ENCODE measurements at places on chromosomes 7 and 10.

DNA sequence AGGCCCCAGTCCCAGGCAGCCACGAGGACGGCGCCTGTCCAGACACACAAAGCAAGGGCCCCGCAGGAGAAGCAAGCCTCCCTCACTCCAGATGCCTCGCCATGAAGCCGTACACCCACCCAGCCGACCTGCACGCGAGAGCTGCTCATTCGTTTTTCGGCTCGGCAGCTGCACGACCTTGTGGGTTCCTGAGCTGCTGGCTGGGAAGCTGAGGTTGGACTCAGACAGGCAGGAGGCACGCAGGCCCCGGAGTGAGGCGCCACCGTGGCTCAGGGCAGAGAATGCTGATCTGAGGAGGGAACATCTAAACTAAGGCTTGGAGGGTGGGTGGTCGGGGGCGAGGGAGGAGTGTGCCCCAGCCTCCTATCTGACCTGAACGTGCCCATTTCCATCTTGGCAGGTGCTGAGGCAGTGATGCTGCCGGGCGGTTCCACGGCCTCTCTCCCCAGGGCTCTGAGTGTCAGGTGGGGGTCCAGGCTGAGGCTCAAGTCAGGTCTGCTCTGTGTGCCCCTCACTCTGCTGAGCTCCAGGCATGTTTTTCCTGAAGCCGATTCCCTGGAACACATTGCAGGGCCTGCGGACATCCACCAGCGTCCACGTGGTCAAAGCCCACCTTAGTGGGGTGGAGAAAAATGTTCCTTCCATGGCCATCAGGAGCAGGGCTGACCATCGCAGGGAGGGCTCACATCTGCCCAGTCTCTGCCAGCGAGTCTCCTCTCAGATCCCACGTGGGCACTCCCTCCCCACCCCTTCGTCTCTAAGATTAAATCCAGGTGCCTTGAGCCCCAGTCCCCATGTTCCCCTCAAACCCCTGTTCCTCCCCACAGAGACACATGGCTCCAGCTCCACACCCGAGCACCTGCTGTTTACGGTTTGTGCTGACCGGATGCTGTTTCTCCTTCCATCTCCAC is 28.1 kb upstream of the FAM20C start:
- DNase-seq, result no peak

DNA sequence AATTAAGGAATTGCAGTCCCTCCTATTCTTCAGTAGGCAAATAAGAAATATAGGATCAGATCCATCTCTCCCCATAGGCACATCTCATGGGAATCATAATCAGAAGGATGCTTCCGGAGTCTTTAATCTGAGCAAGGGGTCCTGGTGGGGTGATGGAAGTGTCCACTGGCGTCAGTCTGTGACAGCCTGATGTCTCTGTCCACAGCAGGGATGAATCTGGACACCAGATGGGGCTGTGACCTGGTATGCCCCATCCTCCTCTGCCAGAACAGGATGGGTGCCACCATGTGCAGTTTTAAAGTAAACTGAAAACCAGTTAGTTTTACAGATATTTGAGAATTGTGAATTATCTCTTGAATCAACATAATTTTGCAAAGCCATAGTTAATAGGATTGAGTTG is 148.7 kb downstream of the C1GALT1 start:
- DNase-seq, result no peak

- peak; percentile 7 for DNase-seq
Observed at GRCh38 chr7:156684661-156685060, 44.1 kb downstream of the RNF32 start.

GRCh38 chr7:36514289-36515243 is 124.9 kb downstream of the ANLN start:
- DNase-seq, result no peak

DNA sequence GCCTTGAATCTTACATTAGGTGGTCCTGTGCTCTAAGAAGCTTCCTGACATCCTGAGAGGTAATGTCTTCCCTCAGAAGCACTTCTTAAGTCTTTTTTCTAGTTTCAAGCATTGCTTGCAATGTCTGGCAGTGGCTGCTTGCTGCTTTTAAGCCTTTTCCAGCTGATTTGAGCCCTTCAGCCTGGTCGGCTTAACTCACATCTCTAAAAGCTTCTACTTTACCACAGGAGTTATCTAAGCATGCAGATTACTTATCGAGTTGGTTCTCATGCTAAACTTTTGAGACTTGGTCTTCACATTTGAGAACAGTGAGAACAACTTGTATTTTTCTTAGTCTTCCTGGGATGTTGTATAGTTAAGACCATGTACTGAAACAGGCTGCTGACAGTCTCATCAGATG is 3.9 kb downstream of the LRMDA start:
- DNase-seq, result no peak

DNA sequence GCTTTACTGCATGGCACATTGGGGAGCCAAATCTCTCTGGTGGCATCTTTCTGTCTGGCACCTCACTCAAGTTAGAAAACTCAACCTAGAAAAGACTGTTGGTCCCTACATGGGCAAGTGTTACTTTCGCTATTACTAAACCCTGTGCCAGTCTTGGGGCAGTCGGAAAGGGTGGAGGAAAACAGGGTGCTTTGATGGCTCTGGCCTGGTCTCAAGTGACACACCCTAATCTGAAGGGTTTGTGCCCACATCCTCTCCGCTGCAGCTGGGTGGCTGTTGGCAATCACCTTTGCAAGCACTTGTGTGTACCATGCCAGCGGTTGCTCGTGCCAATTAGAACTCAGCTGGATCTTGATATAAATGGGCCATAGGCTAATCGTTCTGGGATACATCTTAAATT is 159.8 kb upstream of the ITGB1 start:
- DNase-seq, result no peak

DNA sequence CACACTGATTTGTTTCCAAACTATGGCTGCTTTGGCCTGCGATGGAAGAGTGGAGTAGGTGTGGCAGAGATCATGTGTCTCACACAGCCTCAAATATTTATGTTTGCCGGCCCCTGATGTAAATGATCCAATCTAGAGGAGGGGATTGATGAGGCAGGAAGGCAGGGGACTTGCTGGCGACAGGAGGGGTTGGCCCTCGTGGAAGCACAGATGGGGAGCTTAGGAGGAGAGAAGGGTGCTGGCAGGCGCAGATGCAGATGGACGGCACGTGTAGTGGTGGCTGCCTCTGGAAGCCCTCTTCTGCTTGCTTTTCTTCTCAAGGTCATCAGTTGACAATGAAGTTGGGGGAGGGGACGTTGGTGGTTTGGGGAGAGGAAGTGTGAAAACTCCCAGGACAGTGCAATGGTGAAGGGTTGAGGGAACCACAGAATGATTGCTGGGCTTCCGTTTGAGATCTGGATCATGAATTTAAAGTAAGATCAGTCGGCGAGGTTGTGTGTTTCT is 15.4 kb downstream of the COL13A1 start:
- DNase-seq, result no peak

GRCh38 chr7:16114071-16114470 is 307.3 kb downstream of the CRPPA start:
- DNase-seq, result no peak

DNA sequence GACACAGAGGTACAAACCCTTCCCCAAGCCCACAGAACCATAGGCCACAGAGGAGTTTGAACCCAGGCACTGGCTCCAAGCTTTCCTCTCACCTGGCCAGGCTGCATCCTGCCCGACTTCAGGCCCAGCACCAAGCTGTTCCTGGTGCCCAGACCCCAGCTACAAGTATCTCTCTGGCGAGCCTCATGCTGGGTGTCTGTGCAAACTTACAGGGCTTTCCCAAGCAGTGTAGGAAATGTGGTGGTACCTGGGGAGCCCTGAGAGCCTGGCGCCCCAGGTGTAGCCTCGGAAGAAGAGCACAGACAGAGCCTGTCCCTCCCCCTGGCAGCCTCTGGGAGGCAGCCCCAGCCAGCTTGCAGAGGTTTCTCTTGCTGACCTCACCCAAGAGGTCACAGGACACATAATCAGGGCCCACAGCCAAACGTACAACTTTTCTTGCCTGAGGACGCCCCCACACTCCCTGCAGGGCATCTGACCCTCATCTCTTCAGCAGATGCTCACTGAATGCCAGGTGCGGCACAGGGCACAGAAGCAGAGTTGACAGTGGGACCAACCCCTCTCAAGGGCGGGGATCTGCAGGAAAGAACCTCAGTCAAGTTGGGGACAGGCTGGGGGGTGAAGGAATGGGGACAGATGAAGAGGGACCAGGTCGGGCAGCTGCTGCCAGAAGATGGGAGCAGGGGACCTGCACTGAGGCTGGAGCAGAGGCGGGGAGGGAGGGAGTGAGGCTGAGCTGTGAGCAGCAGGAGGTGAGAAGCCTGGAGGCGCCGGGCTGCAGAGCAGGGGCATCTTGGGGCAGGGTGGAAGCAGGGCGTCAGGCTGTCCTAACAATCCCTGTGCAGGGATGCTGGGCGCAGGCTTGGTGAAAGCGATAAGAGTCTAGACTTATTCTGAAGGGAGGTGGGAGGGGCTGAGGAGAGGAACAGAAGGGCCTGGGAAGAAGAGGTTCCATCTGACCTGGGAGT is 16.3 kb upstream of the MYL7 start:
- DNase-seq, result no peak

- DNase-seq, result no peak
Observed at GRCh38 chr10:132373241-132373955, 23.6 kb upstream of the PWWP2B start.

GRCh38 chr7:69374044-69374425 is 224.2 kb upstream of the AUTS2 start:
- DNase-seq, result no peak

DNA sequence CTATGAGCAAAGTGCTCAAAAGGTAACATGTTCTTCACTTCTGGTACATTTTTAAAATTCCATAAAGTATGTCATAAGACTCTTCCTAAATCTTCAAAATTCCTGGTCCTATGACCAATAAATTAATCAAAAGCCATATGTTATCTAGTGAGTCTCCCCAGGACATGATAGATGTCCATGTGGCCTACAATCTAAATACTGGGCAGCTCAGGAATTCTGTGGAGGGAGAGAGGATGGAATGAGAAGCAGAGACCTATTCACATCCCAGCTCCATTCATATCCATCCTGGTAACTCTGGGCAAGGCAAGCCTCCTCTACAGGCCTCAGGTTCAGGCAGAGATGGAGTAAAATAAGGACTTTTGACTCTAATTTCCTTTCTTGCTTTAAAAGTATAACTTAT is 224.8 kb downstream of the MTERF1 start:
- DNase-seq, result no peak

DNA sequence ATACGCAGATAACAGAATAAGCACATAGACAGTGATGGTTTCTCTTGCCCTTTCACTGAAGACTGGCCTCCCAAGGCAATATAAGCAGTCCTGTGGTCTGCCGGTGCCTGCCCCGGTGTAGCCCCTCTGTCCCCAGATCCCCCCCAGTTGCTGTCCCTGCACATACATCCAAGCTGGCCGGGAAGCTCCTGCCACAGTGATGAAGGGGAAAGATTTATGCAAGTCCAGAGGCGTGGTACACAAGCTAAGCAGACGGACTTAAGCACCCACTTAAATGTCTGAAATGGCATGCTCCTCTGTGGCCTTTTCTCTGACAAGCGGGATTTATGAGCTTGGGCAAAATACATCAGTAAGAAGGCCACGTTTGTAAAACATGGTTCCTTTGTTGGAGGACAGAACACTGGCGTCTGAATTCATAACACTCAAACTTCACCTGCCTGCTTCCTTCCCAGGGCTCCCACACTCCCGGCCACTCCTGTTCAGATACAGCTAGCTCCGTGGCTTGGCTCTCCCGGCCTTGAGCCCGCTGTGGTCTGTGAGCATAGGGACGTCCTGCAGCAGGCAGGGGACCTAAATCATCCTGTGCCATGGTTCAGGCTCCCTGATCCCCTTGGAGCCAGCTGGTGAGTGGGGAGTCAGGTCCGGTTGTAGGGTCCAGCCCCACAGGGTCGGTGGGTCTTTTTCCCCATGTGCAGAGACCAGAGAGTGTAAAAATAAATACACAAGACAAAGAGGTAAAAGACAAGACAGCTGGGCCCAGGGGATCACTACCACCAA is 61.7 kb upstream of the PPP2R2D start:
- DNase-seq, result no peak

GRCh38 chr10:15813415-15813814 is 46.9 kb downstream of the MINDY3 start:
- no peak for DNase-seq

- DNase-seq, result no peak
Observed at GRCh38 chr10:27713941-27714340, 31.7 kb downstream of the MKX start.

- no peak for DNase-seq
Observed at GRCh38 chr10:6473901-6474370, 106.1 kb downstream of the PRKCQ start.

- DNase-seq, result no peak
Observed at GRCh38 chr7:15593382-15593781, 31.6 kb upstream of the AGMO start.

- no peak for DNase-seq
Observed at GRCh38 chr10:123759501-123760031, 93.4 kb downstream of the GPR26 start.

DNA sequence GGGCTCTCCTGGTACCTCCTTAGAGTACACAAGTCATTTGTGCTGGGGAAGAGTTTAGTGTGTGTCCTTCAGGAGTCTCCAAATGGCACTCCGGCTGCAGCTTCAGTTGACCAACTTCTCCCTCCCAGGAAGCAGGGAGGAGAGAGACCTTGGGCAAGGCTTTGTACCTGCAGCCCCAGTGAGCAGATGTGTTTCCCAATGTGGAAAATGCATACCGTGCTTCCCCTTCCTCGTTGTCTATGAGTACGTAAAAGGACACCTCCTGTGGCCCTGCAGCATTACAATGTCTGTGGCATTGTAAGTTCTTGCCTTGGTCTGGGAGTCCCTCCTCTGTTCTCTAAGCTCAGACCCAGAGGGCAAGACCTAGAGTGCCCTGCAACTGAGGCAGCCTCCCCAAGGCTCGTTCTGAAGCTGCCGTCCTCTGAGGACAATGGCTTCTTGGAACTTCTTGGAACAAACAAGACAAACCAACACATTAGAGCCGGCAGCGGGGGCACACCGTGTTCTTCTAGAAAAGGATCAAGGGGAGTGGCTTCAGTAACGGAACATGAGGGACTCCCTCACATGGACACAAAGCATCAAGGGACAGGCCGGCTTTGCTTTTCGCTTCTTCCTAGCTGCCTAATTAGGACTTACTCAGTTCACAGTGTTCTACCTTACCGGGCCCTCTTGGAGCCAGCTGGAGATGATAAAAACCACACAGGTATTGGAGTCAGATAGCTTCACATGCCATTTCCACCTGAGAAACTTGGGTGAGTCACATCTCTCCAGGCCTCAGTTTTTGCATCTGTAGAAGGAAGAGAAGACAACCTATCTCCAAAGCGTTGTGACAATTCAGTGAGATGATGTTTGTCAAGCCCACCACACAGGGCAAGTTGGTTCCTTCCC is 20.9 kb upstream of the PPA1 start:
- DNase-seq, result no peak

GRCh38 chr10:34061841-34062240 is 727.4 kb upstream of the NRP1 start:
- DNase-seq, result peak; percentile 40

GRCh38 chr7:2802504-2803341 is 41.4 kb downstream of the GNA12 start:
- DNase-seq, result no peak

All from epithelial cell of proximal tubule (primary cell).